ENCODE measurements at places on chromosomes 1 and 21. TPM values are rescaled to one million over a fixed set of nuclear protein-coding genes. Genes with fewer than 3 reads are reported as not detected.

ADAMTS5 gene
- total RNA-seq, result 0.98 TPM

RPTN gene
- total RNA-seq, result not detected

ANGPTL1 gene
- total RNA-seq, result 17.3 TPM

KLHL12 gene
- 28.0 TPM for total RNA-seq

RXFP4 gene
- total RNA-seq, result not detected

CFAP107 gene
- total RNA-seq, result not detected

URB1 gene
- total RNA-seq, result 15.9 TPM

TNFRSF8 gene
- 0.75 TPM for total RNA-seq

NUP210L gene
- 0.04 TPM for total RNA-seq

MROH9 gene
- not detected for total RNA-seq

MRAP gene
- not detected for total RNA-seq

TBX15 gene
- 1.4 TPM for total RNA-seq

VWA1 gene
- 12.8 TPM for total RNA-seq

ZNF670 gene
- 0.91 TPM for total RNA-seq

HSF2BP gene
- not detected for total RNA-seq

NBPF6 gene
- total RNA-seq, result not detected

CELA2A gene
- not detected for total RNA-seq

SPATA1 gene
- total RNA-seq, result not detected

ETS2 gene
- total RNA-seq, result 45.1 TPM

UHMK1 gene
- 22.8 TPM for total RNA-seq

OR2L5 gene
- not detected for total RNA-seq

NIT1 gene
- 29.5 TPM for total RNA-seq

RGS1 gene
- 1.2 TPM for total RNA-seq

F5 gene
- total RNA-seq, result 13.7 TPM

TMEM51 gene
- total RNA-seq, result 9.5 TPM

MAD2L2 gene
- total RNA-seq, result 18.5 TPM

CEP170 gene
- total RNA-seq, result 27.2 TPM

HPCAL4 gene
- 0.56 TPM for total RNA-seq

Data from heart left ventricle (tissue), 16 donors.